ENCODE measurements at places on chromosomes 12 and 14.

GRCh38 chr12:65968359-65968758, 144.1 kb downstream of the HMGA2 start:
- no peak for DNase-seq

- DNase-seq, result no peak
These were observed 31.5 kb downstream of the CLEC1A start for GRCh38 chr12:10067264-10067663.

- DNase-seq, result no peak
These were observed 52.1 kb upstream of the AEBP2 start for GRCh38 chr12:19387161-19387560.

GRCh38 chr14:103232031-103232808, 101.8 kb upstream of the EIF5 start:
- DNase-seq, result no peak

DNA sequence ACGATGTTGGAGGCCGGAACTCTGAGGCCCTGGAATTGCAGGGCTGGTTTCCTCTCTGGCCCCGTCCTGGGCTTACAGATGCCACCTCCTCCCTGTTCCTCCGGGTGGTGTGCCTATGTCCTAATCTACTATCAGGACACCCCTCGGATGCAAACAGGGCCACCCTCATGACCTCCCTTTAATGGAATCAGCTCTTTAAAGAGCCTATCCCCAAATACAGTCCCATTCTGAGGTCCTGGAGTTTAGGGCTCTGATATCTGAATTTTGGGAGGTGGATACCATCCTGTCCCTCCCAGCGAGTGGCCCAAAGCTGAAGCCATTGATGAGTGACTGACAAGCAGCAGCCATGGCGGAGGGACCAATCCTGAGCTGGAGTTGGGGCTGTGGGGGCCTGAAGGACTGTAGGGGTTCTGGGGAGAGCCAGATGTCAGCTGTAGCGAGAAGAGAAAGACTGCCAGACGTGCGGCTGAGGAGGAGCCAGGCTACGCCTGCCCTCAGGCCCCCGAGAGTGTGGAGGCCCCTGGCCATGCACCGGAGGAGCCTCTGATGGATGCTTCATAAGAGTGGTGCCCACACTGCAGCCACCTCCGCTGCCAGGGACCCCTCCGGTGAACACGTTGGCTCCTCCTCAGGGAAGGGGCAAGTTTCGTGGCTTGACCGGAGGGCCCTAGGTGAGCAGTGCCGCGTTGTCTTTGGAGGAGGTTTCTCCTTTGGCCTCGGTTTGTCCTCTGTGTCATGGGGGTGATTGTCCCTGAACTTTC, 100.2 kb downstream of the KIF26A start:
- no peak for DNase-seq

DNA sequence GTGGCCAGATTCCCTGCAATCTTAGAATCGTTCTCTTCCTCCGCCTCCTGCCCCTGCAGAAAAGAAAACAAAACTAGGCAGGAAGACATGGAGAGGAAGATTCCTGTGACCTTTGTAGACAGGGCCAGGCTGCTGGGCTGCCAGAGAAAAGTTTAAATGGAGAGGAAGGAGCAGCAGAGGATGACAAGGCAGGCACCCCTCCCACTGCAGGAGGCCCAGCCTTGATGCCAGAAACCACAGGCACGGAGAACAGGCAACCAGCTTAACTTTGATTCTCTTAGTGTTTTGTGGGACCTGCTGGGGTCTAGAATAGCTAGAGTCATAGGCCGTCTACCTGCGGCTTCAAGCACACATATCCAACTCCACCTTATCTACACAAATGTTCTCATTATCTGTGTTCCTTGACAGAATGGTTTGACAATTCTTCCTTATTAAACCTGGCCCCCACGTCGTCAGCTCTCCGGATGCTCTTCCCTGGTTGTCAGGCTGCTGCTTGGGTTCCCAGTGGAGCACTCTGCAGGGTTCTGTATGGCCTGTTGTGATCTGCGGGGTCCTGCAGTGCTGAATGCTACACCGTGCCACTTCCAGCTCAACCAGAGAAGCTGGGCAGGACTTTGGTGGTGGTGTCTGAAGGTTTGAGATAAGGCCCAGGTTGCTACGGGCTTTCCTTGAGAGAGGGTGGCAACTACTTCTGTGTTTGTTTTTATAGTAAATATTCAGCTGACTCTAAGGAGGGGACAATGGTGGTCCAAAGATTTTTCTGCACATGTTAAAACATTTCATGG, 609.5 kb downstream of the AACS start:
- DNase-seq, result no peak

- no peak for DNase-seq
These were observed 904 bp downstream of the CACNA1C start for GRCh38 chr12:2053691-2054090.

GRCh38 chr14:50602035-50602434, 42.1 kb downstream of the ATL1 start:
- DNase-seq, result no peak

GRCh38 chr12:202081-202731, 11.8 kb downstream of the SLC6A12 start:
- no peak for DNase-seq

DNA sequence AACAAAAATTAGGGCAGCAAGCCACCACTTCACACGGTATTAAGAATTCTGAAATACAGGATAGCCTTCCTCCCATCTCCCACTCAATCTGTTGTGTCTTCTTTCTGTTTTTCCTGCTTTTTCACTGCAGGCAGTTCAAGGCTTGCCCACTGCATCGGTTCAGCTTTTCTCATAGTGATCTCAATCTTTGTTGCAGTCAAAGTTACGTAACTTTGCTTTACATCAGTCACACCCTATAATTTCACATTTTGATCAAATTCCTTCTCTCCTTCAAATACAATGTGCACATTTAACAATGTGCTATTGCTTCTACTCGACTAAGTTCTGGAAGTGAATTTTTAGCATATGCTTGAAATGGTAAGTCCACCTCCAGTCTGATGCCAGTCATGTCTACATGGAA, 217.6 kb downstream of the EFCAB11 start:
- DNase-seq, result no peak

DNA sequence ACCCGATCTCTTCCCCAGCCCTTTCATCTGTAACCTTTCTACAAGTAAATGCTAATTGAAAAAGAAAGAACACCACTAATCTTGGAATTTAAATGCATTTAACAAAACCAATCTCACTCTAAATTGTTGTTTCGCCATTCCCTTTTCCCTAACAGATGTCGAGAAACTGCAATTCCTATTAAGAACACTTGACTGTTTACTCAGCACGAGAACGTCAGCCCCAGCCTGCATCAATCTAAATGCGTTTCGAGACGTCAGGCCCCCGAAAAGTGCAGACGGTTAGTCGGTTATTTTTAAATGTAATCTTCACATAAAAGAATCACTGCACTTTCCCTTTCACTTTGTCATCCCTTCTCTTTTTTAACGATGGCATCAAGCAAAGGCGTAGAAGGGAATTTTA, 837.6 kb downstream of the VRK1 start:
- DNase-seq, result peak; percentile 30

DNA sequence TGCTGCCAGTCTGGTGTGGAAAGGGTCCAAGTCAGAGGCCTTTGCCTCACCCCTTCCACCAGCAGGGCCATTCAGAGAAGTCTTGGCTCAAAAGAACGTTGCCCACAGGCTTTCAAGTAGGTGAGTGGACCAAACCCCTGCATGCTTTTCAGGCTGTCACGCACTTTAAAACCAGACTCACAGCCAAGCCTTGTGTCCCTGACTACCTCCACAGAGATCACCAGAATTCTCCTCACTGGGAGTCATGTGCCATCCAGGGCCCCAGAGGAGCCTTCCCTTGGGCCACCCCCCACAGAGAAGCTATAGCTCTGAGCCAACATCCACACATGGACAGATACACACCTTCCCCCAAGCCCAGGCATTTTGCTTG, 283.1 kb downstream of the DPF3 start:
- DNase-seq, result no peak

DNA sequence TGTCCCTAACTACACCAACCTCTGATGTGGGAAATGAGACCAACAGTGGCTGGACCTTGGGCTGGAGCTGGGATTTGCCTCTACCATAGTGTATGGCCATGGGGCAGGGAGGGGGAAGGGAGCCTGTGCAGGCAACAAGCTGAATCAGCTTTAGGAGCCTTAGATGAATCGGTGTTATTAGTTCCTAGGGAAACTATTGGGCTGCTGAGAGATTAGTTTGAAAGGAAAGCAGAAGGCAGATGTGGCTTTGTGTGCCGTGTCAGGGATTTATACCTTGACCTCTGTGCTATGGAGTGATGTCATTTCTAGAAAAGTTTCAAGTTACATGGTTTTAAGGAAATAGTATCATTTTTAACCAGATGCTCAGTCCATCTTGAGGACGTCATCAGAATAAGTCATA, 19.5 kb upstream of the GAS2L3 start:
- DNase-seq, result no peak

DNA sequence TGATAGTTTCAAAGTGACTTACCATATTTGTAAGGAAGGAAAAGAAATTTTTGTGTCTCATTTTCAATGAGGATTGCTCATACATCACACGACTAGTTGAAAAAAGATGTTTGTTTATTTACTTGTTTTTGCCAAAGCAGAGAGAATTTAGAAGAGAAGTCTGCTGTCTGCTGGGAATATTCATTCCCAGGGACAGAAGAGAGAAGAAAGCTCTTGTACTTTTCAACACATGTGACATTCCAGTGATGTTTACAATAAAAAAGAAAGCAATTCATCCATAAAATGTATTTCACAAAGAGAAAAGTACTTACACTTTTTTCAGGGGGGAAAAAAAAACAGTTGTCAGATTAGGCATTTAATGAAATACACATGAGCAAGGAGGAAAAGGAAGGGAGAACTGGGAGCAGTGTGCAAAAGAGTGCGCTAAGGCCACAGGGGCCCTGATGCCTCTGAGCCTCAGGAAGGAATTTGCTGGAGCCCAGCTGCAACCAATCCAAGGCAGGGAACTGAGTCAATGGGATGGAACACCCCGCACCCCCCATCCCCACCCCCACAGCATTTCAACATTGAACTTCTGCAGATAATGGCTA, 115.0 kb downstream of the RPAP3 start:
- DNase-seq, result no peak

DNA sequence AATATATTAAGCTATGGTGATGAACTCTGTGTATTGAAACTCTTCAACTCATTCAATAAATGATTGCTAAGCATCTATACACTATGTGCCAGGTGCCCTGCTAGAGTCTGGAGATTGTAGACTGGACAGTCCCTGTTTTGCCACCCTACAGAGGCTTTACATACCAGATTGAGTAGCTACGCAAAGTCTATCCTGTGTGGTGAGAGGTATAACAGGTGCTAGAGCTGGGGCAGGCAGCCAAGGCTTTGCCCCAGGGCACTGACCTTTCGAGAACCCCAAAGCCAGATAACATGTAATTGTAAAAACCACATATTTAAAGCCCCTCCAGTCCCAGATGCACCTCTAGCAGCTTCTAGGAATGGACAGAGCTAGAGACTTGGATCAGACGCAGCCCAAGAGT, 52.8 kb downstream of the PPM1H start:
- no peak for DNase-seq

- DNase-seq, result no peak
These were observed 191.9 kb downstream of the NUBPL start for GRCh38 chr14:31752867-31753661.

- no peak for DNase-seq
These were observed 369.7 kb downstream of the ALG10 start for GRCh38 chr12:34391771-34392581.

DNA sequence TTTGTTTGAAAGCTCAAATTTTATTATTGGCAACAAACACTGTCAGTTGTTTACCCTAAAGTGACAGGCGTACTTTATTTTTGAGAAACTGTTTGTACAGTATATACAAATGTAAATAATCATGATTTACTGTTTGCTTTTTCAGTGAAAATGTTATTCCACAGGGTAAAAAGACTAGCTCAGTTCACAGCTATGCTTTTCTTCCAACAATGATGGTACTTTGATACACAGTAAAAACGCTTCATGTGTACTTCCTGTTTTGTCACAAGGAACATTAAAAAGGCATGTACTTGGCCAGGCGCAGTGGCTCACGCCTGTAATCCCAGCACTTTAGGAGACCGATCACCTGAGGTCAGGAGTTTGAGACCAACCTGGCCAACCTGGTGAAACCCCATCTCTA, 53.7 kb downstream of the MON2 start:
- DNase-seq, result no peak

DNA sequence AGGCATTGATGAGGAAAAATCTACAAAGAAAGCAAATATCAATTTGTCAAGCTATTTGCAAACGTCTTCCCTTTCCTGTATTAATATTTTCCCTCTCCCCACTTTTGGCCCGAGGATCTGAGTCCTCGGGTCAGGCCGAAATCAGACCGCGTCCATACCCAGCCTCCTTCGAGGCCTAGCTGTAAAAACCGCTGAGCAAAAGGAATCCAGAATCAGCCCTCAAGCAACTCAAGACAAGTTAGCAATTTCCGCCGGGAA, 353 bp upstream of the MAPK1IP1L start:
- no peak for DNase-seq

- no peak for DNase-seq
These were observed 27.5 kb upstream of the DCN start for GRCh38 chr12:91210144-91210543.

DNA sequence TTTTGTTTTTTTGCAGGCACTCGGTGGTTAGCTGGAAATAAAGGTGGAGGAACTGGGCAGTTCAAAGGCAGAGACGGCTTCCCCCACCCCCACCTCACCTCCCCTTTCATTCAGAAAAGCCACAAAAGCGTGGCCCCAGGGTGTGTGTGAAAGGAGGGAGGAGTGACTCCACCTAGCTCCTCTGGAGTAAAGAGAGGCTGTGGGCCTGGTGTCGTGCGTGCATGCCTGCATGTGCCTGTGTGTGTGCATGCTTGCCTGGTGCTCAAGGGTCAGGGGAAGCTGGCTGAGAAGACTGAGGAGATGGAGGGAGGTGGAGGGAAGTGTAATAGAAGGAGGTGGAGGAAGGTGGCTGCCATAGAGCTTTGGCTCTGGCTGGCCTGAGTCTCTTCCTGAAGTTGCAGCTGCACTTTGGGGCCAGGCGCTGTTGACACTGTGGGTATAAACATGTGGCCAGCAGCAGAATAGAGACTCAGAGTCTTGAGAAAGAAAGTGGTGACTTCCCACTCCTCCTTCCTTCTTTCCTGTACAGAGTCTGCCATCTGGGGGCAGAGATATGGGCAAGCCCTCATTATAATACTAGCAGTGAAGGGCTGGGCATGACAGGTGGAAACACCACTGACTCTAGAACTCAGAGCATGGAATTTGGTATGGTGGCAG, 36.9 kb upstream of the SINHCAF start:
- DNase-seq, result no peak

DNA sequence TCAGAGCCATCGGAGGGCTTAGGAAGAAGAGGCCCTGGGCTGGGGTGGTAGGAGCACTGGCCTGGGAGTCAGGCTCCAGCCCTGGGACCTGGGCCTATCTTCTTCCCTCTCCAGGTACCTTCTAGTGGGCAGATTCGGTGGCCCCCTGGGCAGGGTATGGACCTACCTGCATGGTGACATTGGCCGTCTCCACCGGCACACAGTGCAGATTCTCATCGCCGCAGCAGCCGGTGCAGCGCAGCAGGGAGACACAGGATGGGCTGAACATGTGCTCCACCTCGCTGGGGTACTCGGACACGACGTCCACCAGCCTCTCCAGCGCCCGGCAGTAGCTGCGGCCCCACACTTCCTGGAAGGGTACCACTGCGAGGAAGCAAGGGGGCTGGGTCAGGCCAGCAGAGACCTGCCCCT, 6.2 kb downstream of the PGF start:
- no peak for DNase-seq
